RCC 7860 (cell line): ENCODE measurements at places on chromosomes 16 and 17.

- no peak for DNase-seq
Observed at GRCh38 chr16:77555791-77556190, 121.0 kb upstream of the ADAMTS18 start.

DNA sequence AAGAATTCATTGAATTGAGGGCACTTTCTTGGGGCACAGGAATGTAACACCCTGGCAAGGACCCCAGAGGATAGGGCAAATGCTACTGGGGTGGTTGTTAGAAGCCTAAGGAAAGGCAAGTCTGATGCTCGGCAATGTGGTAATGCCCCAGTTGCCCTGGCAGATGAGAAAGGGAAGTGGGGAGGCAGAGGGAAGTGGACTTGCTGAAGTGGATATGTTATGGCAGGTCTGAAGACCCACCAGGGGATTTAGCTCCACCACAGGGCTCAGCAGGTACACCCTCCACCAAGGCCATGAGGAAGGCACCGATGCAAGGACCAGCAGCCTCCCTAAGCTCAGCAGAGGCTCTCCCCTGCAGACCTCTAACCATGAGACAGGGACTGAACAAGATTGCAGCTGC lies 184.8 kb downstream of the IRX5 start:
- no peak for DNase-seq

- no peak for DNase-seq
Observed at GRCh38 chr16:87966064-87966645, 14.9 kb downstream of the BANP start.

DNA sequence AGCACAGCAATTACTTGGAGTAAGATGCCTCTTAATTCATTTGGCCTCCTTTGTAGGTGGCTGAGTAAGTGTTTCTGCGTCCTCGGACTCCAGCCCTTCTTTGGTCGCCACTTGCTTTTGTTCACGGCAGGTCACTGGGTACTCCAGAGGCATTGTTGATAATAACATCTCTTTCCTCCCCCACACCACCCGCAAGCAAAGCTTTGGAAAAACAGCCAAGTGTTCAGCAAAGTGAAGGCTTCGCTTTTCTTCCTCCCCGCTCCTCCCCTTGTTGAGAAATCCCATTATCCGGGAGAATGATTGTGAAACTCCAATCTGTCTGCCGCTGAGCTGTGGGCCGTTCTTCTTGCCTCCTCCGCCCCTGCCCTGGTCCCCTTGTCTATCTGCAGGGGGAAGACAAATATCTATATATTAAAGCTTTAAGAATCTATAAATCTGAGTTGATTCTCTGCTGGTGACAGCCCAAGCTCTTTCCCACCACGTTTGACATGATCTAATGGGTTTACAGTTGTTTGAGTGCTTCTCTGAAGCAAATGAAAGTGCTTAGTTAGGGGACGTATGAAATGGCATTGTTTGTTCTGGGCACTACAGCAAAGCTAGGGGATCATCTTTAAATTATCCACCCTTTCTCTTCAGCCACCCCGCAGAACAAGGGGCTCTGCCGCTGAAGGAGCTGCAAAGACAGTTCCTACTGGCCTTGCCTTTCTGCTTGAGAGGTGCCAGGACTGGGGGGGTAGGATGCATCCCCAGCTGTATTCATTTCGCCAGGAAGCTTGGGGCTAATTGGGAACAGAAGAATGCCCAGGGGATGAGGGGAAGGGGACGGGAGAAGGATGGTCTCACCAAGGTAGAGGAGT lies 167.1 kb downstream of the CCDC182 start:
- no peak for DNase-seq

- DNase-seq: peak; percentile 38
Observed at GRCh38 chr17:18257268-18257981, 1.1 kb downstream of the FLII start.

DNA sequence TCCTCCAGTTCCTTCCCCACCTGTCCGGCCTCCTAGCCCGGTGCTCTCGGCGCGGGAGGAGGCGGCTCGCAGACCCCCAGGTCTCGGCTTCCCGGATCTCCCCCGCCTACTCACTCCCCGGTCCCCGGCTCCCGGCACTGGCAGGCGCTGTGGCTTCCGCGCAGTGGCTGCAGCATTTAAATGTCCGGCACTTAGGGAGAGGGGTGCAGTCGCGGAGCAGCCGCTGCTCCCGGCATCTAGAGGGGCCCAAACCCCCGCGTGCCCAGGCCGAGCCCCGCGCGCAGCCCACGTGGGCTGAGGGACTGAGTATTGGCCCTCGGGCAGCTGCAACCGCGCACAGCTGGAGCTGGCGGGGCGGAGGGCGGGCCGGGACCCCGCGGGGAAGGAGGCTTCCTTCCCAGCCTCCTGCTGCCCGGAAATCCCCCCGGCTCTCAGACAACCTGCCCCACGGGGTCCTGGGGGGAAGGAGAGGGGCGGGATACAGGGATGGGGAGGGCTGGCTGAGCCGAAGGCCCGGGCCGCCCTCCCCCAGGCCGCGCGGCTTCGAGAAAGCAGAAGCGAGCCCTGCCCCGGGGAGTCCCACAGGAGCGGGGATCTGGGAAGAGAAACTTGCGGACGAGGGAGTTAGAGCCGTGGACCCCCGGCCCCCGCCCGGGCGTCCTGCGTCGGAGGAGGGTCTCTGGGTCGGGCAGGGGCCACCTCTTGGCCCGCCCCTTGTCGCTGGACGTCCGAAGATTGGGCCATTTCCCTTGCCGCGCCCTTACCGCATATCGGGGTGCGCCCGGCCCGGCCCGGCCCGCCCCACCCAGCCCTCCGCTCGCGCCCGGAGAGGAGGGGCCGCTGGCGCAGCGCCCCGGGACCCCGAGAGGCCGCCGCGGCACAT lies at the start of gene MMP25:
Gene MMP25 (plus strand): TSS at position 804 of the 883 bp plus-strand sequence. CDS start 357 bp downstream, outside the sequence.
- DNase-seq: no peak

GRCh38 chr16:78513838-78514237 lies 414.4 kb downstream of the WWOX start:
- no peak for DNase-seq

DNA sequence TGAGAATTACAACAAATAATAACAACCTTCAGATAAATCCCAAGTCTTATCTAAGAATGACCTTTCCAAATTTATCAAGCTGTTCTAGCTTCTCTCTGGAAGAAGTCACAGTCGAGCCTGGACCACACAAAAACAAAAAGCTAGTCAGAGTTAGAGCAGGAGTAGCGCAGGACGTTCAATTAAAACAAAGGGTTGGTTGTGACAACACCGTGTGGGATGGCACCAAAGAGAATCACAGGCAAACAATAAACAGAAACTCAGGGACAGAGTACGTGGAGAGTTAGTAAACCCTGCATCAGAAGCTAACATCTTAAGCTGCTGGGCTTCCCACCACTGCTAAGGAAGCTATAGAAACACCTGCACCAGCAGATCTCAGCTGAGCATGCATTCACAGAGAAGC lies 23.8 kb downstream of the ARHGAP17 start:
- DNase-seq: no peak

- no peak for DNase-seq
Observed at GRCh38 chr16:86297391-86297790, 212.9 kb upstream of the FOXF1 start.

- DNase-seq: peak; percentile 81
Observed at GRCh38 chr17:41814195-41814594, 1.4 kb downstream of the FKBP10 start.

GRCh38 chr17:62700964-62701705 lies 73.7 kb downstream of the MRC2 start:
- DNase-seq: no peak

DNA sequence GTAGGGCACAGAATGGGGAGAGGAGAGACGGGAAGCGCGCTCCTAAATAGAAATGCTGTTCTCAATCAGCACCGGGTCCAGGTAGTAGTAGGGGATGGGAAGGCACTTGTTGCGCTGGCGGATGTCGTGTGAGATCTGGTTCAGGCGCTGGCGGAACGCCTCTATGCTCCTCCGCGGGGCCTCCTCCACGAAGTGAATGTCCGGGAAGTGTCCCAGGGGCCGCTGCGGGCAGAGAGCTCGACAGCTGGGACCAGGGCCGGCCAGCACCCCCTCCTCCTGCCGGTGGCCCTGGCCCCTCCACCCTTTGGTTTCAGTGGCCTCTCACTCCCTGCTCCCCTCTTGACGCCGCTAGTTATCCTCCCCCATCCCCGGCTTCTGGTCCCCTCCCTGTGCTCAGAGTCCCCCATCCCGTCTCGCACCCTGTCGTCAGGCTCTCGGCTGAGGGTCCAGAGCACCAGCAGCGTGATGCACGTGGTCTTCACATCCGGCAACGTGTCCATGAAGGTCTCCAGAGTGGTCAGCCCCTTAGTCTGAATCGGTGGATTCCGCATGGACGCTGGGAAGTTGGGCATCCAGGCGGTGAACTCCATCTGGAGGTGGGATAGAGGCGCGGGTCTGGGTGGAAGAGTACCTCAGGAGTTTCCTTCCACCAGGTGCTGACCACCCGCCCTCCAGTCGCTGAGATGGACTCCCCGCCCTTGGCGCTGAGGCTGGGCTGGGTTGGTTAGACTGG lies 14.6 kb downstream of the ALOX12B start:
- no peak for DNase-seq

DNA sequence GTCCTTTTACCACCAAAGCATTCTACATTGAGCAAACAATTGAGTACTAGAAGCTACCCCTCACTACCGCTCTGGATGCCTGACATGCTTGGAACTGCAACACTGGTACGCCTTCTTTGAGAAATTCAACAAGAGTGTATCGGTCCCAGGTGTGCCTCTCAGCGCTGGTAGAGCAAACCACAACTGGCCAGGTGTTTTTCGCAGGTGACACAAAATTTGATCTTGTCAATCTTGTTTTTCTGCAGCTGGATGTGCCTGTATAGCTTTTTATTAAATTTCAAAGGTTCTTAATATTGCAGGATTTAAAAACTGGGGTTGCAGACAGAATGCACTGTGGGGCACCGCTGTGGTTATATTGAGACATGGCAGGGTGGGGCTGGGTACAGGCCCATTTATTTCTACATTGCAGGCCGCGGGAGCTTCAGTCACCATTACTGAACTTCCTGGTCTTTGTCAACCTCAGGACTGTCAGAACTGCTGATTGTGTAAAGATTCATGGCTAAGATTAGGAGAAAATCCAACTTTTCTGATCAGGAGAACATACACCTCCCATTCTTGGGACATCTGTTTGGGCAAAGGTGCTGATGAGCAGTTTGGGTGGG lies 4.5 kb upstream of the SNX20 start:
- DNase-seq: no peak

- DNase-seq: peak; percentile 7
Observed at GRCh38 chr17:42459256-42459800, 650 bp downstream of the ATP6V0A1 start.

- no peak for DNase-seq
Observed at GRCh38 chr17:33756021-33756420, 462.9 kb upstream of the ASIC2 start.

DNA sequence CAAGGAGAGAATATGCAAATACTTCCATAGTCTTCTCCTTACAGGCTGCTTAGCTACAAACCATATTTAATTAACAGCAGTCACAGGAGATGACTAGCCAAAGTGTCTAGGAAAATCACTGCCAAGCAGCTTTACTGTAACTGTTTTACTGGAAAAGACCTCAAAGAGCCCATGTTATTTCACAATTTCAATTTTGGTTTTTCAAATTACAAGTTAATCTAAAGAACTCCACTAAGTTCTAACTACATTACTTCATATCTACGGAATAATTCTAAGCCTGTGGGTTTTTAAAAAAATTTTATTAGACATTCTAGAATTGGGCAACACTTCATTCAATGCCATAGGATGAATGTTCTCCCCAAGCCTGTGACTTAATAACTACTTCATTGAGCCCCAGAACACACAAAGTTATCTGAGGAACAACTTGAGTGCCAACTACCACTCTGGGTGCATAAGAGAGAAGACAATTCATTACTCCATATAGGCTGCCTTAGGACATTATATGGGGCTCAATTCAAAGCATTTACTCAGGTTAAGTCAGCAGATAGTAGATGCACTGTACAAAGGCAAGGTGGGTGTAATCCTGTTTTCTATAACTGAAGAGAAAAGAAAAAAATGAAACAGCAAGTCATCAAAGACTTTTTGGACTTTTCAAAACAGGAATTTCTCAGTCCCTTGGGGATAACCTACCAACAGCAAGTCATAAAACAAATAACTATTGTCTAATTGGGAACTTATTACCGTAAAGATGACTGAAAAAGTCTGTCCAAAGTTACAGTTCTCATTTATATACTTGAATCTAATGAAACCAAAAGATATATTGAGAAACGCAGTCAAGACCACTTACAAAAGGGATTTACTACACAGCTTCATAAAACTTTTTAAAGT lies 33.0 kb downstream of the STAT3 start:
- DNase-seq: no peak

GRCh38 chr17:49829026-49829425 lies 18.8 kb downstream of the TAC4 start:
- no peak for DNase-seq

DNA sequence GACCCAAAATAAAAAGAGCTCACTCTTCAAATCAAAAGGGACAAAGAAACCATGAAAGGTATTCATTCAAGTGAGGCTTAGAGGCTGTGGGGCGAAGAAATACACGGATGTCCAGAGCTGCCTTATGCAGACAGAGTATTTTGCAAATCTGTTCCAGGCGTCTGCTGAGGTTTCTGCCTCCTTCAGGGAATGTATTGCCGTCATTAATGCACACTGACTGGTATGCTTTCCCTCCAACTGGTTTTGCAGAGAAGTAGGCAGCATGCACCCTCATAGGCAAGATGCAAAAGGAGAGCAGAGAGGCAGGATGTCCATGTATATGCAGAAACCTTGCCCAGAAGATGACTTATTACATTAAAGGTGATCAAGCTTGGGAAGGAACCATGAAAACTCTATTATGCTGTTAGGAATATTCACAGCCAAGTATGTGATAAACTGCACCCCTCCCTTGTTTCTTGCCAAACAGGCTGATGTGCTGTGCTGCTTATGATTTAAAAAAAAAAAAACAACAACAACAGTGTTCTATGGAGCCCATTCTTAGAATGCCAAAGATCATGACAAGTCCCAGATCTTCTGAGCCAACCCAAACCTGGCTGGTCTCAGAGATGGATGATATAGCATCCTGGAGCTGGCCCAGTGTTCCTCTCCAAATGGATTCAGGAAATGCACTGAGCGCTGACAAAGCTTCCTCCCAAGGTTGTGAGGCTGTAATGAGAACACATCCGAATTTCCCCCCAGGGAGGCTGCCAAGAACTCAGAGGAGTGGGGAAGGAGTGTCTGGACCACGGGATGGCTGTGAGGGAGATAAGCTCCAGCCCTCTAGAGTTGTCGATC lies 77.6 kb upstream of the HLF start:
- DNase-seq: no peak

DNA sequence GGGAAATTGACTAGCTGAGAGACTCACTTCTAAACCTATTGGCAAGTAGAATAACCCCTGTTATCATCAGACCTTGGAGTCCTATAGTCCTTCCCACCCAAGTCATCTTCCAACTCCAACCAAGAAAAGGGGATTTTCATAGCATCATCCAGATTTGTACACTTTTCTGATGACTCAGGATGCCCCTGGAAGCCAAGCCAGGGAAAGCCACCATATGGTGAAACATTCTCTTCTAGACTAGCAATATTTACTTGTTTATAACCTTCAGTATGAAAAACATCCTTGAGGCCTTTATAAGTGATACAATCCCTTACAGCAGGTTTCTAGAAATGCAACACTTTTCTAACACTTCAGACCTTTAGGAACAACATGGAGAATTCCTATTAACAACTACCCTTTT lies 618.8 kb upstream of the CDH11 start:
- no peak for DNase-seq
